ENCODE measurements at places on chromosomes 4 and X.

- no peak for DNase-seq
Observed at GRCh38 chr4:61541459-61541858, 341.3 kb downstream of the ADGRL3 start.

- DNase-seq: no peak
Observed at GRCh38 chr4:4437798-4438470, 51.0 kb downstream of the NSG1 start.

- no peak for DNase-seq
Observed at GRCh38 chrX:72478853-72479252, 93.8 kb downstream of the HDAC8 start.

GRCh38 chrX:1202251-1202650 is 10.2 kb downstream of the CRLF2 start:
- DNase-seq: no peak

- DNase-seq: no peak
Observed at GRCh38 chr4:141642711-141643110, 6.3 kb downstream of the IL15 start.

DNA sequence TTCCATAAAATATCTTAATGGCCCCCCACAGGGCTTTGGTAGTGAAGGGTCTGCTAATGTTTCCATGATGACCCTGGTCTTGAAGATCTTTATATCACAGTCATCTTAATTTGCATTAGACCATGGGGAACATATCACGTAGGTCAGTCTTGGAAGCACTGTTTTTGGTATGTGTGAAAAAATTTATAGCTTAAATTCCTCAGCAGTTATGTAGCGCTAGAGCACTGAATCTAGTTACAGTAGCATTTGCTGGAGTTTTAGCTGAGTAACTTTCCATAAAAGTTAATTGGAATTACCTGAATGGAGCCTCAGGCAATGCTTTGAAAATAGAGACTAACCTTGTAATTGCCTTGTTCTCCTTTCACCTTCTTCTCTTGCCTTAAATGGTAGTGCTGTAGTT is 648.8 kb downstream of the IQCM start:
- DNase-seq: no peak

DNA sequence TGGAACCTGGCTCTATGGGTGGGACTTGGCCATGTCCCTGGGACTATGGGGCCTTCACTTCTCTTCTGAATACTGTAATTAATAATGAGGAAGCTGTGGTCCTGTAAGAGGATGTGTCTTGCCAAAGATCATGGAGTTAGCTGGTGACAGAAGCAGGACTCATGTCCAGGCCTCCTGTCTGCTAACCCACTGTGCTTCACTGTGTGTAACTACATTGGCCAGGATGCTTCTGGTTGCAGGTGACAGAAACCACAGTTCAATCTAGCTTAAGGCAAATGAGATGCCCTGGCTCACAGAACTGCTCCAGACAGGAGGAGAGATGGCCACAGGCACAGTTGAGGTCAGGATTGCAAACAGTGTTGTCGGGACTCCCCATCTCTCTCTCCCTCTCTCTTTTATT is 3.1 kb downstream of the MTMR1 start:
- no peak for DNase-seq

DNA sequence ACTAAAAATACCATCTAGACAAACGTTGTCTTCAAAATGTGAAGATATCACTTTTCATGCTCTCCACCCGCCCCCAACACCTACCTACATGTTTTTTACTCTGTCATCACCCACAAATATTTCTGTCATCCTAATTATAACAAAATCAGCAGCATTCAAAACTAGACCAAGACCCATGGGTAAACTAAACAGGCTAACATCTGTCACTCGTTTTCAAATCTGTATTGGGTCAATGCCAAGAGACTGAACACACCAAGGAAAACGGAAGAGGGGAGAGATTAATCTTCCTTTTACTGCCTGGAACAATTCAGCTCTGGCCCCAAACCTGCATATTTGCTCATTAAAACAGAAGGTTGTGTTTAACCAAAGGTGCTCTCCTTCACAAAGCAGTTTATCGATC is 17.5 kb downstream of the FAM184B start:
- DNase-seq: no peak

DNA sequence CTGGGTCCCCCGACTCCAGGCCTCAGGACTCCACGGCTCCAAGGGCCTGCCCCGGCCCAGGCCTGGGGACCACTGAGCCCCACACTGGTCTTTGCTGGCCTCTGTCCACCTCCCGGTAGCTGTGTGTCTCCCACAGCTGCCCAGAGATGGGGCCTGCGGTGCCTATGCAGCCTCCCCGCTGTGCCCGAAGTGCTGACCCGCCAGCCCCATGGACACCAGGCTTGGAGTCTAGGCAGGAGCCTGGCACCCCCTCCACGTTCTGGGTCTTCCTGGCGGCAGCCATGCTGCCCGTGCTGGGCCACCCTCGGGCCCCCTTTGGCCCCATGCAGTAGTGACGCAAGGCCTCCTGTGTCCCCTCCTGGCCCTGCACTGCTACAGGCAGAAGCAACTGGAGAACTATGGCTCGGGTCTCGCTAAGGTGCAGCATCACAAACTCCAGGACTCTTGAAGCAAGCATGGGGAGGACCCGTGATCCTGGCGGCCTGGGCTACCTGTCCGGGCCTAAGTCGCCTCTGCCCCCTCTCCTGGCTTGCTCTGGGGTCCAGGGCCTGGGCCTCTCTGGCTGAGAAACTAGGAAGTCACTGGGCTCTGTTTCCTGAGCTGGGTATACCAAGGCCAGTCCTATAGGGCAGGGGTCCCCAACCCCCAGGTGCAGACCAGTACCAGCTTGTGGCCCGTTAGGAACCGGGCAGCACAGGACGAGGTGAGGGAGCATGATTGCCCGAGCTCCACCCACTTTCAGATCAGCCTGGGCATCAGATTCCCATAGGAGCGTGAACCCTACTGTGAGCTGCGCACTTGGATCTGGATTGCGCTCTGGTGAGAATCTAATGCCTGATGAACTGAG is 917 bp downstream of the MYL5 start:
- DNase-seq: no peak

DNA sequence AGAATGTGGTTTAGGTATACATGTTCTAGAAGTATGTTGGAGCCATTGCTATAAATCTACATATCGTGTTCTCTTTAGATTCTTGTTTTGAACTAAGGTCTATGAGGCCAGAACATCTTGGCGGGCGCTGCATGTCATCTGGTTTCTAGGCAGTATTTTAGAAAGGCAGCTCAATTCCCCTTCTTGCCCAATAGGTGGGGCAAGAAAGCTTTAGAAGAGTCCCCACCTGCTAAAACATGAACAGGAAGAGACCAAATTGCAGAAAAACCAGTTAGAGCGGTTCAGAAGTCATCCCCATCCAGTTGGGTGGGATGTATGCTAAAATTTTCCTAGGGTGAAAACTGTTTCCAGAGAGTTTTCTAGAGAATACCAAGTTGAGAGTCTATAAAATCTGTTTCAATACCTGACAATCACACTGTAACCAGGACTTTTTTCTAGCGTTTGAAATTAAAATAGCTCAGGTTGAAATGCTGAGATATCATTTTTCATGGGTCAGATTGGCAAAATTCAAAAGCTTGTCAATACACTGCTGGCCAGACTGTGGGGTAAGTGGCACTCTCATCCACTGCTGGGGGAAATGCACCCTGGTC is 17.5 kb upstream of the SH3KBP1 start:
- peak; percentile 32 for DNase-seq

DNA sequence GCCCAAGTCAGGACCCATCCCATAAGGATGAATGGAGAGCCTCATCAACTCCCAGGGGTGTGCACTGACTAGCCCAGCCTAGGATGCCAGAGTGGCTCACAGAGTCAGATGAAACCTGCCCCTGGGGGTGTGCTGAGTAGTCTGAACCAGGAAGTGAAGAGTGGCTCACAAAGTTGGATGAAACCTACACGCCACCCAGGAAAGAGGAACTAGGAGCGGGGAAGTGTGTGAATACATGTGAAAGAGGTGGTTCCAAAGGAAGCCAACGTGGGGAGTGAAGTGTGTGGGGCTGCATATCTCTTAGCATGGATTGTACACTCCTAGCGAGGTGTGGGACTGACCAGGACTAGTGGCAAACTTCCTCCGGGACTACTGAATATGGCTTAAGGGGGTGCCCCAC is 902.1 kb upstream of the NDST4 start:
- DNase-seq: no peak

DNA sequence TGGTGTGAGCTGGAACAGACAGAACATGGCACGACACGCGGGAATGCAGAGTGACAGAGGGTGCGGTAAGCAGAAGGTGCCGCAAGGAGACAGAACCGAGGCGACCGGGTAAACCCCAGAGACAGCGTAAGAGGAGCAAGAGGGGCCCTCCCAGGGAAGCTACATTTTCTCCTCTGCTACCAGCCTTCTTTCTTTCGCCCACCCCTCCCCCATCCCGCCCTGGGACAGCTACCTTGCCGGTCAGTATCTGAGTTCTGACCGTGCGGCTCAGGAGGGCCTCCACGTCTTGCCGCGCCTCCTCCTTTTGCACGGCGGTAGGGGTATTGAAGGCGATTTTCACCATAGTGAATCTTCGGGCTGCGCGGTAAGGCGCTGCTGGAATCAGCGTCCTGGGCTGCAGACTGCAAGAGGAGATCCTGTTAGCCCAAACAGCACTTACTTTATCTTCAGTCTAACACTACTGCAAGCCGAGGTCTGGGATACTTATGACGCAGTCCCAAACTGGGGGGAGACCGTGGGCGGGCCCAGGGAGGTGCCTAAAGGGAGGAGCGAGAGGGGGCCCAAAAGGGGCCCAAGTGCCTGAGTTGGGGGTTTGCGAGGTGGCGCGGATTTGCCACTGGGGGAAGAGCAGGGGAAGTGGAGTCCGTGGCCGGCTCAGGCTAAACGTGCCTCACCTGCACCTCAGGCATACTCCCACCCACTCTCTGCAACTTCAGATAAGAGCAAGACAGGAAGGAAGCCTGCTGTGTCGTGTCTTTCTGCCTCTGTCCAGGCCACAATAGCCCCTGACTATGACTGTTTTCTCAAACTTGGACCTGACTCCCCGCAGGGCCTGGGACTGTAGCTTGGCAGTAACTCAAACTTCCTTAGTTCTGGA is at the start of gene ITM2A:
Gene ITM2A (minus strand): TSS at position 462 of the 877 bp plus-strand sequence. CDS start 119 bp downstream, at position 343.
- DNase-seq: no peak

GRCh38 chr4:167114416-167114971 is 119.8 kb downstream of the SPOCK3 start:
- DNase-seq: peak; percentile 35

- DNase-seq: no peak
Observed at GRCh38 chrX:2450681-2451080, 50.1 kb downstream of the DHRSX start.

All from amniotic epithelial cell (primary cell).